Esophagus mucosa (tissue), 1 donor: ENCODE measurements at places on chromosomes 2 and 18.

DNA sequence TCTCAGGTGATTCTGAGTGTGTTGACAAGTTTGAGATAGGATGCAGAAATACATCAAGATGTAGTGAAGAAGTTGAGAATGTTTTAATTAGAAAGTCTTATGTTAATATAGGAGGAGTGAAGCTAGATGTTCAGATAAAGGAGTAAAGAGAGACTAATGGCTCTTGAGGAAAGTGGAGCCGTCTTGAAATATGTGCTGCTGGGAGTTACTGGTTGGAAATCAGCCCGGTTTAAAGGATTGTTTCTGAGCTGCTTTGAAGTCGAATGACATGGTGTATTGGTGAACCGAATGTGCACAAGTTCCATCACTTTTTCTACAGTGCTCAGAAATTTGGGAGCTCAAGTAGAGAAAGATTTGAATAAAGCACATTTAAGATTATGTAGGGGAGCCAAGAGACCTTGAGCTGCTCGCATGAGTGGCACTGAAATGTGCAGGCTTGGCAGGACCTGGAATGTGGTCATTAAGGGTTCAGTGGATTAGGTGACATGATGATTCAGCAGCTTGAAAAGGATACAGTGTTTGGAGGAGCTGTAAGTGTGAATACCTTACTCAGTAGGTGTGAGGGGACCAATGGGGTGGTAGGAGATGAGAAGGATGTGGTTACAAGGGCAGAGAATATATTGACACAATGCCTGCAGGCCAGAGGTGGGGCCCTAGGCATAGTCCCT, 68.6 kb downstream of the CAB39 start:
- ATAC-seq: peak; percentile 95

GRCh38 chr2:36967236-36967876, 1.0 kb upstream of the STRN start:
- ATAC-seq: no peak

- no peak for ATAC-seq
Observed at GRCh38 chr2:13542642-13543041, 825.9 kb downstream of the TRIB2 start.

DNA sequence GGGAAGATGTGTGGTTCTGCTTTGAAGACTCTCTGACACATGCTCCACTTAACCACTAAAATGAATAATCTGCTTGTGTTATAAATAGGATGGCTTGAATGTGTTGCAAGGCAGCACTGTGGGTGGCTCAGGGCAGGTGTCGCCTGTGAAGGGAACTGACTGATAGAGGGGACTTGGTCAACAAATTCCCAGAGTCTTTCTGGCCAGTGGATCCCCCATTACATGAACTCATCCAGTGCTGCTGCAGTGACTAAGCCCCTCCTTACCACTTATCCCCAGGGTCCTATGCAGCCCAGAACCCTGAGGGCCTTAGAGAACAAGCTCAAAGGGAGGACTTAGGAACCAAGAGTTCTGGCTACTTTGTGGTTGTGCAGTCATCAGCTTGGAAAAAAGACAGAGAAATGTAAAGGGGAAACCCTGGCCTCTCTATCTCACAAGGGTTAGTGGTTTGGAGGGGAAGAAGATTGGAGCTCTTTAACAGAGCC, 226.2 kb upstream of the TNP1 start:
- no peak for ATAC-seq

DNA sequence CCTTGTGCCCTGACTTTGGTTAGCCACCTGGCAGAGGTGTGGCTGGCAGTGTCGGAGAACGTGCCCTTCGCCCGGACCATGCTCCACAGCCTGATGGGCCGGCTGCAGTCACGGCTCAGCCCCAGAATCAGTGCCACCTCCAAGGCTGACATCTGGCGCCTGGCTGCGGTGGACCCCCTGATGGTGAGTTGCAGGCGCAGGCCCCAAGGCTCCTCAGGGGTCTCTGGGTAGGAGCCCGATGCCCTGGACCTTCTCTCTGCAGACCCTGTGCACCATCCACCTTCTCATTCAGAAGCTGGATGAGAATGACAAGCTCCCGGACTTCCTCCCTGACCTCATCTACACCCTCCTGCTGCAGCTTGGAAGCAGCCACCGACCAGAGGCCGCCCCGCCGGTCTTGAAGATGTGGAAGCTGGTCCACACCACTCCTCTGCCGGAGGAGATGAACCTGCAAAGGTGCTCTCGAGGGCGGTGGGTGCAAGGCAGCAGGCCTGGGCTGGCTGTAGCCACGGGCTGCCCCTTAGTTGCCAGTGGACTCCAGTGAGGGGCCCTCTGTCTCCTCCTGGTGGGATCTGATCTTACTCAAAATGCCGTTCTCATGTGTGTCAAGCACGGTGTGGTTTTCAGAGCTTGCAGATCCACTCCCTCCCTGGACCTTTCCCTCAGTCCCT, 32.1 kb downstream of the HJURP start:
- ATAC-seq: no peak
